ENCODE measurements at places on chromosomes 2 and 18. TPM values are rescaled to one million over a fixed set of nuclear protein-coding genes. Genes with fewer than 3 reads are reported as not detected.

Gene INPP5D
- total RNA-seq: 0.66 TPM

Gene MAB21L4
- total RNA-seq: 0.22 TPM

Gene SPEG
- total RNA-seq: 7.0 TPM

Gene NEMP2
- 7.1 TPM for total RNA-seq

Gene ASB18
- total RNA-seq: not detected

Gene ADAM23
- 9.3 TPM for total RNA-seq

Gene FBXO36
- total RNA-seq: 0.87 TPM

Gene PROKR1
- not detected for total RNA-seq

Gene PLGLB2
- 0.16 TPM for total RNA-seq

Gene TLX2
- total RNA-seq: 0.31 TPM

Gene PLA2R1
- 2.6 TPM for total RNA-seq

Gene RAX
- total RNA-seq: not detected

Gene SP9
- 1.9 TPM for total RNA-seq

Gene ACTG2
- total RNA-seq: 0.30 TPM

Gene ADCYAP1
- total RNA-seq: not detected
